ENCODE measurements at places on chromosomes 3 and 15. TPM values are rescaled to one million over a fixed set of nuclear protein-coding genes. Genes with fewer than 3 reads are reported as not detected.

DNA sequence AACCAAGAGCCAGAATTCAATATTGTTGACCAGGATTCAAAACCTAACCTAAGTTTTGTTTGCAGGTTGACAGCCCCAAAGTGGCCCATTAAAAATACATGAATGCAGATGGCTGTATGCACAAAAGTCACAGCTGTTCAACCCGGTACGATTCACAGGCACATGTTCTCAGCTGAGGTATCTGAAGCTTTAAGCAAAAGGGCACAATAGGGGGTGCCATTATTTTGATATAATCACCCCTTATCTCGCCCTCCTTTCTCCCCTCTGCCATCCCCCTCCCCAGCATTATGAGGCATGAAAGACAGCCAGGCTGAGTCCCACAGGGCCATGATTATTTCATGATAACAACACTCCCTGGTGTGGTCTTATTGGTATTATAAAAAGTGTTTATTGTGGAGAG, 264.9 kb downstream of the EBLN2 start:
- DNase-seq = no peak

LYZL4 gene
- not detected for total RNA-seq

SLC22A13 gene
- total RNA-seq = 0.78 TPM

COX17 gene
- 61.2 TPM for total RNA-seq

- DNase-seq = no peak
These were observed 16.0 kb downstream of the RMDN3 start for GRCh38 chr15:40739047-40739446.

DNA sequence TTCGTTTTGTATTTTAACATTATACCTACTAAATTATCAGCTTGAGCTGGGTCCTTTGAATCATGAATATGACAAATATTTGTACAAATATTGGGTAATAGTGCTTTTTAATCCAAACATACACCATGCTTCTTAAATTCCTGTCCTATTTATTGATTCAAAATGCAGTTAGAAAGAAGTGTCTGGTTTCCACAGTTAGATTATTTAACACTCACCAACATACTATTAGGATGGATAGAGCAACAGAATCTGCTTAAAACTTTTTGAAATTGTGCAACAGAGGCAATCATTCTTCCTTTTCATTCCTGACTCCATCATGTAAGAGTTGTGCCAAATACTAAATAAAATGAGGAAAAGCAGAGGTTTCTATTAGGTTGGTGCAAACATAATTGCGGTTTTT, 281.2 kb downstream of the LSAMP start:
- DNase-seq = no peak

- DNase-seq = no peak
These were observed 7.4 kb downstream of the MESD start for GRCh38 chr15:80982205-80982604.

GOLGA8R gene
- 3.0 TPM for total RNA-seq

DNA sequence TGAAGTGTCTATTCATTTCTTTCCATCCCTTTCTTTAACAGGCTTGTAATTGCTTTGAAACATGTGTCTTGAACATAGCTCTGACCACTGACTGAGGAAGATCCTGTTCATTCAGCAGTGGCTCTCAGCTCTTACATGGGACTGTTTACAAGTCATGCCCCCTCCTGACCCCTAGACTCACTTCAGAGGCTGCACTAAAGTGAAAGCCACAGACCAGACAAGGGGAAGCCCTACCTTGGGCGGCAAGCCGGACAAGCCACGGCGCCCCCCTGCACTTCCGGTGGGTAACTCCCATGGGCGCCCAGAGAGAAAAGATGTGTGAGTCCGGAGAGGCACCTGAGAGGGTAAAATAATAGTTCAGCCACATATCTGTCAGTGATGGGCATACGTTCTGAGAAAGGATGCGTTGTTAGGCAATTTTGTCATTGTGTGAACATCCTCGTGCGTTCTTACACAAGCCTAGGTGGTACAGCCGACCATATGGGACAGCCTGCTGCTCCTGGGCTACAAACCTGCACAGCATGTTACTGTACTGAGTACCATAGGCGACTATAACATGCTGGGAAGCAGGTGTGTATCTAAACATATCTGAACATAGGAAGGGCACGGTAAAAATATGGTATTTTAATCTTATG, 116.2 kb downstream of the CHSY1 start:
- no peak for DNase-seq

DNA sequence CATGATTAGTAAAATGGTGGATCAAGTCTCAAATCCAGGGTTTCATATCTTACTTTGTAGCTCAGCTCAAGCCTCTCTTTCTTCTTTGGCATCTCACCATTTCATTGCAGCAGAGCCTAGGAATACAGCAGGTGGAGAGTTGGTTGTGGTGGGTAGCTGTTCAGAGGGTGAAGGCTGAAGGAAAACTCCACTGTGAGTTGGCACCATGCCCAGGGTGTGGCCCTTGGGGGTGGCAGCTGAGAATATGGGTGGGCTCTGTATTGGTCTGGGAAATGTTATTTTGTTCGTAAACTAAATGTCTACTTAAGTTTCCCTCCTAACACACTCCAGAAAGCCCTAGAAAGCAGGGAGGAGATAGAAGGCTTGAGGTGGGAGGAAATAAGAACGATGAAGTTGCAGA, 1.7 kb upstream of the MAP1A start:
- DNase-seq = no peak

- no peak for DNase-seq
These were observed 197.9 kb downstream of the TPRG1 start for GRCh38 chr3:189369636-189370035.

DNA sequence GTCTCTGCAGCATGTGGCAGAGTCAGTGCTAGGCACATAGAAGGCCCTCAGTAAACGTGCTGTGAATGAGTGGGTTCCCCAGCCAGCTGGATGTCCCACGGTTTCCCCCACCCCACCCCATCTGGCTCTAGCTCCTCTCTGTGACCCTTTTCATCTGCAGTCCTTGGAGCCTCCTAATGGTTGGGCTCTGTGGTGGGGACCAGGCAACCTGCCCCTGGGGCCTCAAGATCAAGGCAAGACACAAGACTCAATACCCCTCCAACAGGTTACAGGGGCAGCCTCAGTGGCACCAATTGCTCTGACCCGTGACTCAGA, 17.1 kb upstream of the CYP11A1 start:
- DNase-seq = no peak

DNA sequence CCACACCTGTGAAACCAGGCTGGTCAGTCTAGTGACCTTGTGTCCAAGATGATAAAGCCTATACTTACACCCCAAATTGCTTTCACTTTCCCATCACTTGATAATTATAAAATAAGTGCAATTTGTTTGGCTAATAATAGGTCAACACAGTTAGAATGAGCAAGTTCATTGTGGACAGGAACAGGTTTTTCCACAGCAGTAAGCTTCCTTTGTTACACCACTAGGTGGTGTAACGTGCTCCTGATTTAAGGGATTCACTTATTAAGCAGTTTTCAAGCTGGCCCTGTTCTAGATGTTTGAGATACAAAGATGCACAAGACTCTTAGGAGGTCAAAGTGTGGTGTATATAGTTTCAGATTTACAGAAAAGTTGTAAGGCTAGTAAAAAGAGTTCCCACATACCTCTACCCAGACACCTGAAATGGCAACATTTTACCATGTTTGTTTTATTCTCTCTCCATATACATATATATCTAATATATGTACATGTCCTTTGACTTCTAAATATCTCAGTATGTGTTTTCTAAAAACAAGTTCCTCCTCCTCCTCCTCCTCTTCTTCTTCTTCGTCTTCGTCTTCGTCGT, 6.8 kb upstream of the MFSD1 start:
- DNase-seq = no peak

SLC30A4 gene
- total RNA-seq = 0.74 TPM

GRCh38 chr3:190747571-190747970, 114.9 kb downstream of the GMNC start:
- no peak for DNase-seq

Data from activated T-helper 2 cell treated with anti-CD3 and anti-CD28 coated beads, Interferon-gamma antibody, Interleukin-2, Interleukin-4, amounts not matched to agents 10 μg/mL and 5 μg/mL and 100 μg/mL, durations not matched to agents 14 hours and 24 hours and 36 hours (primary cell).